ENCODE measurements at places on chromosomes 1 and 21.

- no peak for DNase-seq
Measured at GRCh38 chr1:159854116-159854692, 8.3 kb downstream of the VSIG8 start.

DNA sequence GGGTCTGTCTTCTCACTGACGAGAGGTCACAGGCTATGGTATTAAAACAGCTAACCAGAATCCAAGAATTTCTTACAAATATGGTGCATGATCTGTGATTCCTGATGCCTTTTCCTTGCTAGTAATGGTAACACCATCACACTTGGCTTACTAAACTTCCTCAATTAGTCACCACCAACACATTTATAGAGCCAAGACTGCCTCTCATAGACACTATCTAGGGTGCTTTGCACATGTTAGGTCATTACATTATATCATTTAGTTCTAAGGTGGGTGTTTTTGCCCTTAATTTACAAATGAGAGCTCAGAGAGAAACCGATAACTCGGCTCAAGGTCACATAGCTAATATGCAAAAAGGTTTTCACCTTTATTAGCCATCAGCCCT, 8.7 kb downstream of the KIF21B start:
- DNase-seq: no peak

- DNase-seq: no peak
Measured at GRCh38 chr1:248702714-248703113, at the start of gene OR14I1. TSS of gene OR14I1 (minus strand) at chr1:248702766.

GRCh38 chr1:198699167-198700015, 60.6 kb downstream of the PTPRC start:
- DNase-seq: peak; percentile 65

DNA sequence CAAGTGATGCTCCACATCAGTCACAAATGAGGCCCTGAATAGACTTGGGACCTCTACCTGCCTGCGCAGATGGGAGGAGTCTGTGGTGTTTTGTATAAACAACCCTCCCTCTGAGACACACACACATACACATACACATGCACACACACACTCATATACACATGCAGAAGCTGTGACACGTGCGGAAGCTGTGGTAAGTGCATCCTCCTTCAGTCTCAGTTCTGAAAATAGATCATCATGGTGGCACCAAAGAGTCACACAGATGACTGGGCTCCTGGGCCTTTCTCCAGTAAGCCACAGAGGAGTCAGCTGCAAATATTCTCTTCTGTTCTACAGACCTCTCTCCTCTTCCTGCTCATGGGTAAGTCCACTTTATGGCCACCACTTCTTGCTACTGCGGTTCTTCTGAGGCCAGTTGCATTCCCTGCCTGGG, at the start of gene LY9:
Gene LY9, plus strand, starts transcription at position 224 of the 433 bp plus-strand sequence. Its CDS starts 14 bp downstream, at position 238.
- DNase-seq: peak; percentile 92

- no peak for DNase-seq
Measured at GRCh38 chr21:29017639-29018237, 1.4 kb downstream of the RWDD2B start.

GRCh38 chr1:205528446-205528886, 24.0 kb downstream of the CDK18 start:
- no peak for DNase-seq

- DNase-seq: no peak
Measured at GRCh38 chr1:74641161-74641560, 32.4 kb downstream of the ERICH3 start.

DNA sequence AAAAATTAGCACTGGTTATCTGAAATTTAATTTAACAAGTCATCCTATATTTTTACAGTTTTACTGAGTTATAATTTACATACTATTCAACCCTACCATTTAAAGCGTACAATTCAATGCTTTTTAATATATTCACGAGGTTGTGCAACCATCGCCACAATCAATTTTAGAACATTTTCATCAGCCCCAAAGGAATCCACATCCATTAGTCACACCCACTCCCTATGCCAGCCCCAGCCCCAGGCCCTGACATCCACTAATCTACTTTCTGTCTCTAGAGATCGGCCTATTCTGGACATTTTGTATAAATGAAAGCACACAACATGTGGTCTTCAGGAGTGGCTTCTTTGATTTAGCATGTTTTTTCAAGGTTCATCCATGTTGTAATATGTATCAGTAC, 134.7 kb downstream of the PSMG1 start:
- no peak for DNase-seq

GRCh38 chr1:8939362-8939995, 6.2 kb upstream of the CA6 start:
- DNase-seq: no peak

GRCh38 chr1:10113501-10113900, 80.7 kb downstream of the UBE4B start:
- no peak for DNase-seq

DNA sequence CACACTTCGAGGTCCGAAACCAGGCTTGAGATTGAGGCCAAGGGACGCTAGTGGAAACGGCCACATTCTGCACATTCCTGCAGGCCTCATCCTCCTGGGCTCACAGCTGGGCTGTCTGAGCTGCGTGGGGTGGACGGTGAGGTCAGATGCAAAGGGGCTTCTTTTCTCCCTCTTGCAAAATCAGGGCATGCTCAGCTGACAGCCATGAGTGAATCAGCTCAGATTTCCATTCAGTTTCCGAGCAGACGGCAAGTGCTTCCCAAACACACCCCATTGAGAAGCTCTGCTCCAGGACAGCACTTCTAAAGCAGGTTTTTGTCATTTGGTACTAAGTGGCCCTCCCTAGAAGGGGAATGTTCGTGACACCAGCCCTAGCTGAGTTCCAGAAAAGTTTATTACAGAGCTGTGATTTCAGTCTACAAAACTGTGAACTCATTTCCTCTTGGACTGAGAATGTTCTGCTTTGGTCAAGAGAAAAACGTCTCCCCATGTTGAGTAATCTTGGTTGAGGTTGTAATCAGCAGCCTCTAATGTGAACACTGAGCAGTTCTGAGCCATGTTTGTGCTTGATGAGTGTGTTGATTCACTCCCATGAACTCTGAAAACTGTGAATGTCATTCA, 10.0 kb downstream of the PDPN start:
- no peak for DNase-seq

GRCh38 chr1:40379785-40380452, 6.4 kb downstream of the SMAP2 start:
- DNase-seq: peak; percentile 9

- DNase-seq: no peak
Measured at GRCh38 chr1:90838720-90839119, 121.6 kb upstream of the BARHL2 start.

GRCh38 chr1:10338611-10339010, 60.3 kb upstream of the PGD start:
- no peak for DNase-seq

DNA sequence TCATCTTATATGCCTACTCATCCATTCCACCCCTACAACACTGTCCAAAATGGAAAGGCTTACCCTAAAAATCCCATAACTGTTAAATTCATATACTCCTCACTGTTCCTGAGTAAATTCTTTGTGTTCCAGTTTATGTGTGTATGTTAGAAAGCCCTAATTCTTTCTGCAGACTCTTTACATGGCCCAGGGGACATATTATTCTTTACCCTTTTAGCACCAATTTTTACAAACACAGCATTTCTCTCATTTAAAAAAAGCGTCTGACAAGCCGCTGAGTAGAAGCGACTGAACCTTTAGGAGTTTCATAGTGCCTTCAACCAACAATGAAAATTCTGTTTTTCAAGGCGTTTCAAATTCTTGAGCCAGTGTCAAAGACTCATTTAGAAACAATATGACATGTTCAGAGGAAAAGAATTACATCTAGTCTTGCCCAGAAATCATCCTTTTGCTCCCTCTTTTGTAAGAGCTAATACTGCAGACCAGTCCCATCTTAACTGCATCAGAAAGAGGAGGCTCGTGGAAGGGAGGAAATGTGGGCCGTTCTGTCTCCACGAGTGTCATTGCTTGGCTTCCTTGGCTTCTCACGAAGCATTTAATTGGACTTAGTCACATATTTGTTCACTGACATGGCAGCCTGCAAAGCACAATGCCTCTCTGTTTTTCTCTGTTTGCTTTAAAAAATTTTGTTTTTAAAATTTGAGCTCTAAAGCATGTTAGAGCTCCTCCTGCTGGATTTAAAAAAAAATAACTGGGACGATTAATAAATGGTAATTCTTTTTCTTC, 21.3 kb upstream of the C1orf105 start:
- DNase-seq: peak; percentile 56

- DNase-seq: no peak
Measured at GRCh38 chr1:201597551-201598230, 58.8 kb downstream of the NAV1 start.

DNA sequence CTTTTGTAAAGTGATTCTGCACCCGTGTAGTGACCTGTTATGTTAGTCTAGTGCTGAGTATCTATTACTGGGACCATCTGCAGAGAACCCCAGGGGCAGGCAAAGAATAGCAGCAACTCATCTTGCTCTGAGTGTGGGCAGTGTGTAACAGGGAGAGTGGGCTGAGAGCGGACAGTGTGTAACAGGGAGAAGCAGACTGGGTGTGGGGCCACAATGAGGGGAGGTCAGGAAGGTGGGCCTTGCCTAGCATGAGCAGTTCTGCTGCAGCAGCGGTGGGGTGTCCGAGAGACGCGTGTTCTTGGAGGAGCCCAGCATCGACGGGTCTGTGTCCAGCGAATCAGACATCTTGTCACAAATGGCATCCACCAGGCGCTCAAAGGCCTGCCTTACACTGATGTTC, 41.2 kb upstream of the NRDC start:
- DNase-seq: no peak

DNA sequence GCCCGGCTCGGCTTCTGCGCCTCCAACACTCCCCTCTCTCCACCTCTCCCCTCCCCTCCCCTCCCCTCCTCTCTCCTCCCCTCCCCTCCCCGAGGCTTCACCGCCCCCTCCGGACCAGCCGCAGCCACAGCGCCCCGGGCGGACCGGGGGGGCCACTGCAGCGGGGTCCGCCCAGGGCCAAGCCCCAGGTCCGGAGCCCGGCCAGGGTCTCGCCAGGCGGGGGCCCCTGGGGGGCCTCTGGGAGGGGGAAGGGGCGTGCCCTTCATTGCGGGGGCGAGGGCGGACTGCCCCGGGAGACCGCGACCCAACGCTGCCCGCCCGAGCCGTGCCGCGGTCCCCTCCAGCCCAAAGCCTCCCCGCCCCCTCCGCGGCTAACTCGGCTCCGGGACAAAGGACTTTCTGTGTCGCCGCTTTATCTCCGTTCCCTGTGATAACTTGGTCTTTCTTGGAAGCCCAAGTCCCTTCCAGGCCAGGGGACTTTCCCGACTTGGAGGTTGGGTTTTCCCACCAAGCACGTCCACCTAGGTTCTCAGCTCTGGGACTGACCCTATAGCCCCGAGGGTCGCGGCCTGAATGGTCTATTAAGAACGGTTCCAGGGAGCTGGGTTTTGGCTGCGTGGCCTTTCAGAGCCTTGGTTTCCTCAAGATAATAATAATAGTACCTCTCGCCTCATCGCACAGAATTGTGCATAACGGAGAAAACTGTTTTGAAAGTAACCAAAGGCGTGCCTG, at the start of gene UBQLN4:
Gene UBQLN4, minus strand, starts transcription at position 31 of the 732 bp plus-strand sequence. CDS start 97 bp downstream, outside the sequence.
- DNase-seq: peak; percentile 91

- no peak for DNase-seq
Measured at GRCh38 chr1:155245163-155245524, 10.1 kb downstream of the ENTREP3 start.

GRCh38 chr21:14058566-14058965, 152.2 kb downstream of the LIPI start:
- no peak for DNase-seq

- peak; percentile 64 for DNase-seq
Measured at GRCh38 chr1:11731691-11732283, 4.1 kb upstream of the AGTRAP start.

DNA sequence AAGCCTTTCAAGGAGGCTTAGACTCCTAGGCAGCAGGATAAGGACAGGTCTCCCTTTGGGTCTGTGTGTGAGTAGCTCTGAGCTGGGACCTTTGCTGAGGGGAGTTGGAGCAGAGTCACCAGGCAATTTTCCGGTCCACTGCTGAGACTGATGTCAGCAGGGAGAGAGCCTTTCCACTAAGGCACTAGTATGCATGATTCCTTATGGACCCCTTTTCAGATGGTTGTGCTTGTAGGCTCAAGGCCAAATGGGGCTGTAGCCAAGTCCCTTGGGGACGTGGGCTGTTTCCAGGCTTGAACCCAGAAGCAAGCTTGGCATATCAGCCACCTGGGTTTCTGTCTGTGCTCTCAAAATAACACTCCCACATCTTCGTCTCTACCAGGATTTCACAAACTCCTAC, 73.0 kb downstream of the CCDC18 start:
- DNase-seq: no peak

DNA sequence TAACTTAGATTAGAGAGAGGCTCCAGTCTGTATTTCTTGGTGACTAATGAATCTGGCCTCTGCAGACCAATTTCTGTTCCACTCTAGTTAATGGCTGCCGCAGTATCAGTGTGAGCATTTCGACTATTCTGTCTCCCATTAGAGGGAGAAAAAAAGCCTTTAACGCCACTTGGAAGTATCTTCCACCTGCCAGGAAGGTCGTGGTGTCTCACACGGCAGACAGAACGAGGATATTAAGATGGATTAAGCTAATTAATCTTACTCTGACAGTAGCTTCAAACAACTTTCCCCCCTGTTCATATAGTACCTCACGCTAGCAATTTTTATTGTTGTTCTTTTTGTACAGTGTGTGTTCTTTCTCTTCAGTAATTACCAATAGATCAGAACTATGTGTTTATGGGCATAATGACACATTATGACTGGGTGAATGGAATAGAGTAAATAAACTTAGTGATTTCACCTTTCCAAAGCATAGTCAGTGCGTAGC, 153.8 kb downstream of the ADGRL2 start:
- DNase-seq: no peak

- no peak for DNase-seq
Measured at GRCh38 chr1:29657816-29658215, 421.5 kb downstream of the PTPRU start.

DNA sequence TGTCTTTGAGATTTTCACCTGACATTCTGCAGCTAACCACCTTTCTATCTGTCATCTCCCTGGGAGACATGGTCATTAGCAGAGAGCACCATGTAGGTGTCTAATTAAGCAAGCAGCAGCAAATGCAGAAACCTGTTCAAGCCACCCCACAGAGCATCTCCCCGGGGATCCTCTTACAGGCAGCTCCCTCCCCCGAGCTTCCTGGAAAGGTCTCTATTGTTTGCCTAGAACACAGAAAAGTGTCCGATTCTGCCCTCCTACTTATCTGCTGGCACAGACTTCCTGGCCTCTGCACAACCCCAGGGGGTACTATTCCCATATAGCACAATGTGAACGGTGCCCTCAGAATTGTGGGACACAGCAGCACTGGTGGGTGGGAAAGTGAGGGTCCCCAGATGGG, 46.1 kb downstream of the PLEKHA6 start:
- DNase-seq: no peak

DNA sequence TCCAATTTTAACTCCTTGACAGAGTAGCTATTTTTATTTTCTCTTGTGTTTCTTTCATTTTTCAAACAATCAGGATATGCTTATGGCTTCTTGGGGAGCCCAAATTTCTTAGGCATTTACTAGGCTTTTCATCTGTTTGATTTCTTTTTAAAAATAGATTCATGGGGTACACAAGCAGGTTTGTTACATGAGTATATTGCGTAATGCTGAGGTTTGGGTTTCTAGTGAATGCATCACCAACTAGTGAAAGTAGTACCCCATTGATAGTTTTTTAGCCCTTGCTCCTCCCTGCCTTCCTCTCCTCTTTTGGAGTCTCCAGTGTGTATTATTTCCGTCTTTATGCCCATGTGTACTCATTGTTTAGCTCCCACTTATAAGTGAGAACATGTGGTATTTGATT, 190.7 kb downstream of the CENPF start:
- DNase-seq: no peak

Measured in CD4-positive, alpha-beta T cell treated with Interferon alpha-2 for 1 hour (primary cell).